ENCODE measurements at places on chromosomes 12 and 14.

- no peak for DNase-seq
These were observed 288.0 kb downstream of the DPF3 start for GRCh38 chr14:72605921-72606220.

DNA sequence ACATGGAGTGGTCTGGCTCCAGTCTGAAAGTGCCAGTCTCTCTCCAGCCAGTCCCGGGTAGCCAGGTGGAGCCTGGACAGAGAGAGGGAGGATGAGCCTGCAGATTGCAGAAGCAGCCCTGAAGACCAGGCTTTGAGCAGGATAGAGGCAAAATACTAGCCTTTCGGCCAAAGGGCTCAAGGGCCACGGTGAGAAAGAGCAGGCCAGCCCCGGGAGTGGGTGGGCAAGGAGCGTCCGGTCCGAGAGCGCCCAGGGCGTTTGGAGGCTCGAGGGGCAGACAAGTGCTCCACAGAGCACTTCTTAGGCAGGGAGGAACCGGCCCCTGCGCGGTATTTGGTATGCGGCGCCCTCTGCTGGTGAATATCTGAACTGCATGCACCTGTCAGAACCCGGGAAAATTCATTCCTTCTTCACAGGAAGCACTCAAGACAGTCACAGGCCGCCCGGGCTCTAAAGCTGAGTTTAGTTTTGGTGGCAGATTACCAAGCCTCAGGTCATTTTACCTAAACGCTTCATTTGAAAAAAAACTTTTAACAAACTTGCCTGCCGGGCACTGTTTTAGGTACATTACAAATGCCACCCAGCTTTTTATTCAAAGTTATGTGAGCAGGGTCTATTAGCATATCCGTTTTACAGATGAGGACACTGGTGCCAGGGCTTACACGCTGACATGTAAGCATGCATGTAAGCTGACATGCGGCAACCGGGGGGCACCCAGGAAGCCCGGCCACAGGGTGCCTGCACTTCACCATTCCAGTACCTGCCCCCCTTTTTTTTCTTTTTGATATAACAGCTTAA, 21.0 kb upstream of the PSMC1 start:
- DNase-seq: peak; percentile 66

GRCh38 chr14:23436327-23437132, 1.1 kb upstream of the MYH7 start:
- no peak for DNase-seq

- no peak for DNase-seq
These were observed 126.9 kb upstream of the FGD4 start for GRCh38 chr12:32272465-32272864.

GRCh38 chr12:70756118-70756517, 118.9 kb upstream of the PTPRB start:
- DNase-seq: peak; percentile 35
